ENCODE measurements at places on chromosomes 16 and 17.
A peak's percentile ranks its signal among the peaks of the same experiment; 100 is the strongest.

- no peak for DNase-seq
Observed at GRCh38 chr17:74387365-74388218, 20.3 kb downstream of the GPR142 start.

DNA sequence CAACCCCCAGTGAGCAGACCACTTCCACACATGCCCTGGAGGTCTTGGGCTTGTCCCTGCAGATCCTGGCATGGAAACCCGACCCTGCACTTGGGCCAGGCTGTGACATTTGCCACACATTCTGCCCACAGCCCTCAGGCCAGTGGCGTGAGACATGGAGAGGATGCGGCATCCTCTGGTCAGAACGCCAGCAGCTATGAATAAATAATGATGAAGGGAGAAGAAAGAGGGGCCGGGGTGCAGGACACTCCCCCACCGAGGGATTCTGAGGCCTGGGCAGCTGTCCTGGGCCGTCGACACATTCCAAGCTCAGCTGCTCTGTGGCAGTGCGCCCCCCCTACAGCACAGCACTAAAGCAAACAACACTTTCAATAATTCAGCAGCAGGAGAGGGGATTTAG lies 148.8 kb downstream of the ENGASE start:
- no peak for DNase-seq

GRCh38 chr17:17766077-17766743 lies 70.6 kb downstream of the SREBF1 start:
- peak; percentile 77 for DNase-seq

- no peak for DNase-seq
Observed at GRCh38 chr17:15659663-15660062, 24.4 kb downstream of the TRIM16 start.

DNA sequence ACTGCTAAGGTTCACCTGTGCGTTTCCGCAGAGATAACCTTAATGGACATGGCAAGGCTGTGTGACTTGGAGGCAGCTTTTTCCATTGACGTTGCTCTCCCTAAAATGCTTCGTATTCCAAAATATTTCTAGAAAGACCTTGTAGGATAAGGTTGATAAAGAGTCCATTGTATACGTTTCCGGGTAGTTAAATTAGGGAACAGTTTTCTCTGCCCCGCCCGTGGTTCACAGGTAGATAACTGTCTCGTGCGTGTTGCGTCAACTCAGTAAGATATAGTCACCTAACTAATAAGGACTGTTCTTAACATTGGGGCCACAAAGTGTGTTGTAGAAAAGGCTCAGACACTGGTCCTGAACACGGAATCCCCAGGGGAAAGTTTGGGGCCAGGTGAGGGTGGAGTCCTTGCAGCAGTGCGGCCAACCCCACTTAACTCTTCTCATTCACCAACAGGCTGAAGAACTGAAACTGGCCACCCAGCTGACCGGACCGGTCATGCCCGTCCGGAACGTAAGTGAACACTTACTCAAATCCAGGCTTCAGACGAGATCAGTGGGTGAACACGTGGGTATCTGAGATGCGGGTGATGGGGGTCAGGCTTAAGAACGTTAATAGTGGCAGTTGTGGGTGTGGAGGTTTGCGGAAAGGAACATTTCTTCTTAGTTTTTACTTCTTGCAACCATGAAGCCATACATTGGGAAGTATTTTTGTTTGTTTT lies 1.6 kb downstream of the RPL13 start:
- DNase-seq = no peak

GRCh38 chr16:65002265-65002664 lies 119.6 kb downstream of the CDH11 start:
- DNase-seq = no peak

GRCh38 chr17:15112846-15113617 lies 152.1 kb downstream of the PMP22 start:
- no peak for DNase-seq

GRCh38 chr16:23893986-23894385 lies 58.2 kb downstream of the PRKCB start:
- DNase-seq = no peak

DNA sequence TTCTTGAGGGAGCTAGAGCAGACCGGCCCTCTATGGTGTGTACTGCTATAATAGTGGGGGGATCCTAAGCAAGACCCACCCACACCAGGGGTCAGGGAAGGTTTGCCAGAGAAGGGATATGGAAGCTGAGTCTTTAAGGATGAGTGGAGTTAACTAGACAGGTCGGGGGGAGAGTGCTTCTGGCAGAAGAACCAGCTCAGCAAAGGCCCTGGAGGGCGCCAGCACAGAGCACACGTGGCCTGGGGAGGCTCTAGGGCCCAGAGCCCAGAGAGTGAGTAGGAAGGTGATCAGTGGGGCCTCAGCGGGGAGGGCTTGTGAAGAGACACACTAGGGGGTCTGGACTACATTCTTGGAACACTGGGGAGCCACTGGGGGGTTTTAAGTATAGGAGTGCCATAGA lies 21.1 kb downstream of the NGFR start:
- no peak for DNase-seq

DNA sequence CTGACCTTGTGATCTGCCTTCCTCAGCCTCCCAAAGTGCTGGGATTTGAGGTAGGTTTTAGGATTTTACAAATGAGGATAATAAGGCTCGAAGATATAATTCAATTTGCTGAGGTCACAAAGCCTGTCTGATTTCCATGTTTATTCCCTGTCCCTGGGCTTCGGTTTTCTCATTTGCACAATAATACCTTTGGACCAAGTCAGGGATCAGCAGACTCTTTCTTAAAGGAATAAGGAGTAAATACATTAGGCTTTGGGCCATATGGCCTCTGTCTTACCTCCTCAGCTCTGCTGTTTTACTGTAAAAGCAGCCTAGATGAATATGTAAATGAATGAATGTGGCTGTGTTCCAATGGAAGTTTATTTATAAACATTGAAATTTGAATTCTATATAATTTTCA lies 442.8 kb downstream of the HS3ST4 start:
- DNase-seq = no peak

- no peak for DNase-seq
Observed at GRCh38 chr17:65857718-65858117, 296.3 kb upstream of the AXIN2 start.

DNA sequence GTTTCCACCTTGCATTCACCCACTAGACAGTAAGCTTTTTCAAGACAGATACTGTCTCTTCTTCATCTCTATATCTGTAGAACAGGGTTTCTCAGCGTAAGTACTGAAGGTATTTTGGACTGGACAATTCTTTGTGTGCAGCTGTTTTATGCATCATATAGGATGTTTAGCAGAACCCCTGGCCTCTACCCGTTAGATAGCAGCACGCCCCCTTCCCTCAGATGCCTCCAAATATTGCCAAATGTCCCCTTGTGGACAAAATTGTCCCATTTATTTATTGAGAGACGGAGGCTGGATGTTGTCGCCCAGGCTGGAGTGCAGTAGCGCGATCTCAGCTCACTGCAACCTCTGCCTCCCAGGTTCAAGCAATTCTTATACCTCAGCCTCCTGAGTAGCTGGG lies 263.3 kb upstream of the TBX2 start:
- DNase-seq = no peak

DNA sequence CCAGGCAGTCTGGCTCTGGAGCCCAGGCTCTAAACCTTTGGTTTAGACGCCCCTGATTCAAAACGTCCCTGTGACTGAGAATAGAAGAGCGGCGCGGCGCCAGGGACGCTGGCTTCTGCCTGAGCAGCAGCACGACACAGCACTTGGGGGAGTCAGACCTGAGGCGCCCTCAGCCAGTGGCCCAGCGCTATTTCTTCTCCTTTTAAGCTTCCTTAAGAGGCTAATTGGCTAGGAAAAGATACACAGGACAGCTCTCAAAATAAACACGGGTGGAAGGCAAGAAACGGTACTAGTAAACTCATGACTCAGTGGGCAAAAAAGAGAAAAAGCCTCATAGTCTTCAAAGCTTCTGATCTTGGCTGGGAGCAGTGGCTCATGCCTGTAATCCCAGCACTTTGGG lies 34.9 kb downstream of the GTF3C1 start:
- DNase-seq = no peak

DNA sequence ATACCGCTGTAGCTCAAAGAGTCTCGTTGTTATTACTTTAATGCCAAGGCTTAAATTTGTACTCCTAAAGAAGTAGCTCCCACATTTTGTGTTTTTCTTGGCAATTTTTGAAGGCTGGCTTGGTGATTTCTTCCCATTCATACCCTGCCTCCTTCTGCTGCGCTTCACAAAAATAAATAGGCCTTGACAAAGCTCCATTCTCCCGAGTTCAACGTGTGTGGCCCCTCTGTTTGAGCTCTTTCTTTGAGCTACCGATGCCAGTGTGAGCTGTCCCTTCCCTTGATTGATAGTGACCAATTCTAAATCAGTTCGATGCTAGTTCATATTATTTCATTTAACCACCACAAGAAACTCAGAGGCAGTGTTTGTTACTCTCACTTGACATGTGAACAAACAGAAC lies 96.8 kb downstream of the MAP2K6 start:
- no peak for DNase-seq

GRCh38 chr17:76085066-76085730 lies 6.2 kb downstream of the ZACN start:
- DNase-seq = no peak

GRCh38 chr17:38544175-38544838 lies 61.4 kb downstream of the SRCIN1 start:
- DNase-seq = no peak

- no peak for DNase-seq
Observed at GRCh38 chr16:85991425-85991824, 92.5 kb downstream of the IRF8 start.

DNA sequence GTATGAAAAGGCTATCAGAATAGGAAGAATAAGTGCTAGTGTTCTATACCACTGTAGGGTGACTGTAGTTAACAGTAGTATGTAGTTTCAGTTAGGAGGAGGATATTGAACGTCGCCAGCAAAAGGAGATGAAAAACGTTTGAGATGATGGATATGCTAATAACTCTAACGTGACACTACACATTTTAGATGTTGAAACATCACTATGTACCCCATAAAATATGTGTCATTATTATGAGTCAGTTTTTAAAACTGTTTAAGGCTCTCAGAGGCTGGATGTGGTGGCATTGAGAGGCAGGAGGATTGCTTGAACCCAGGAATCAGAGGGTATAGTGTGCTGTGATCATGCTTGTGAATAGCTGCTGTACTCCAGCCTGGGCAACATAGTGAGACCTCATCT lies 31.8 kb downstream of the UBN1 start:
- no peak for DNase-seq

- no peak for DNase-seq
Observed at GRCh38 chr17:61291451-61292285, 108.0 kb upstream of the TBX2 start.

Measured in GM19239 (cell line).